Esophagus squamous epithelium (tissue), 5 donors: ENCODE measurements at places on chromosomes 6 and 20.

GRCh38 chr20:55353206-55353605 lies 652.1 kb downstream of the CBLN4 start:
- no peak for DNase-seq

DNA sequence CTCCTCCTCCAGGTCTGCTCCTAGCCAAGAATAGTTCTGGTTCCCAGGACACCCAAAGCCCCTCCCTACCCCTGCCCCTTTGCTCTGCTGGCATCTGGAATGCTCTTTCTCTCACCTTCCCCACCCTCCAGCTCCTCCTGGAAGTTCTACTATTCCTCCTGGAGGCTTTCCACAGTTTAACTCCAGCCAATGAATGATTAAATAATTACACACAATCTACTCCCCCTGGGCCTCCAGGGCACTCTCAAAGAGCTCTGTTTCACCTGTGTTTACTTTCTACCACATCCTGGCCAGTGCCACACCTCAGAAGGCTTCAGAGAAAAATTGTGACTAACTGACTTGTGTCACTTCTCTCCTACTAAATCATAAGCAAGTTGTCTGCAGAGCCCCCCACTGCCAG lies 36.2 kb downstream of the GCM1 start:
- DNase-seq, result no peak

GRCh38 chr6:75223428-75223827 lies 17.6 kb upstream of the COL12A1 start:
- DNase-seq, result no peak

- no peak for DNase-seq
Measured at GRCh38 chr6:9515633-9516606, 899.0 kb downstream of the TFAP2A start.

- DNase-seq, result no peak
Measured at GRCh38 chr20:25340380-25340779, 50.3 kb downstream of the ABHD12 start.

DNA sequence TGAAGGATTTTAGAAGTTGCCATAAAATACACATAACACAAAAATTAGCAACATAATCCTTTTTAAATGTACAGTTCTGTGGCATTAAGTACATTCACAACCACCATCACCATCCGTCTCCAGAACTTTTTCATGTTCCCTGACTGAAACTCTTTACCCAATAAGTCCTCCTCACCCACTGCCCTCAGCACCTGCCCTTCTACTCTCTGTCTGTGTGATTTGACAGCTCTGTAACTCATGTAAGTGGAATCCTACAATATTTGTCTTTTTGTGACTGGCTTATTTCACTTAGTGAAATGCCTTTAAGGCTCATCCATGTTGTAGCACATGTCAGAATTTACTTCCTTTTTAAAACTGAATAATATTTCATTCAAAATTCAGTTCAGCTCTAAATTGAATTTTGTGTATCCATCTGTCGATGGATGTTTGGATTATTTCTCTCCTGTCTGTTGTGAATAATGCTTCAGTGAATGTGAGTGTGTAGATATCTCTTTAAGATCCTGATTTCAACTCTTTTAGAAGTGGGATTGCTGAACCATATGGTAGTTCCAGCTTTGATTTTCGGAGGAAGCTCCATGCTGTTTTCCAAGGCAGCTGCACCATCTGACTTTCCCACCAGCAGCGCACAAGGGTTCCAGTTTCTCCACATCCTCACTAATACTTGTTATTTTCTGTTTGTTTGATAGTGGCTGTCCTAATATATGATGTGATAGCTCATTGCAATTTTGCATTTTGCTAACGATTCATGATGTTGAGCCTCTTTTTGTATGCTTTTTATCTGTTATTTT lies 4.2 kb downstream of the ENTPD6 start:
- no peak for DNase-seq

DNA sequence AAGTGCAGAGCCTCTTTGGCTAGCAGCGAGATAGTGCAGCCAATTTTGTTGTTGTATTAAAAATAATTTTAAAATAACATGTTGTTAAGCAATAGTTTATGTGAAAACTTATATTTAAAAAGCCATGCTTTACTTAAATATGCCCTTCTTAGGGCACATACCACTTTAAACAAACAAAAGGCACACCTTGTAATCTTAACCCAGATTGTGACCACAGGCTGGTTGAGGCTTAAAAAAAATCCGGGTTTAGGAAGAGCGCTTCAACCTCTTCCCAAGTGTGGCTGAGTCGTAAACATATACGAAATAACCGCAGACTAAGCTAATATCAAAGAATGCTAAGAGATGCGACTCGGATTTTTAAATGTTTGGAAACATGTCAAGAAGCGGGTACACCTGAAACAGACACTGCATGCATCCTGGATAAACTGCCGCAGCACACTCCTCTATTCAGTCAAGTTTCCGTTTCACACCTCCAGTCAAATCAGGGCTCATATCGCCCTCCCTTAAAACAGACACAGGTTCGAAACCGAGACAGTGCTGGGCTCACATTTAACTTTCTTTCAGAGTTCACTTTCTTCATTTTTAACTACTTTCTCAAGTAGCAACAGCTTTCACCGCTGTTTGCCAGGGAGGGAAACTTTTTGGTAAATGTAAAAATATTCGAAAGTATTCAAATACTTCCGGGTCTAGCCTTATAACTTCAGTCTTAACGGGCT lies 1.5 kb downstream of the DEK start:
- DNase-seq, result no peak

DNA sequence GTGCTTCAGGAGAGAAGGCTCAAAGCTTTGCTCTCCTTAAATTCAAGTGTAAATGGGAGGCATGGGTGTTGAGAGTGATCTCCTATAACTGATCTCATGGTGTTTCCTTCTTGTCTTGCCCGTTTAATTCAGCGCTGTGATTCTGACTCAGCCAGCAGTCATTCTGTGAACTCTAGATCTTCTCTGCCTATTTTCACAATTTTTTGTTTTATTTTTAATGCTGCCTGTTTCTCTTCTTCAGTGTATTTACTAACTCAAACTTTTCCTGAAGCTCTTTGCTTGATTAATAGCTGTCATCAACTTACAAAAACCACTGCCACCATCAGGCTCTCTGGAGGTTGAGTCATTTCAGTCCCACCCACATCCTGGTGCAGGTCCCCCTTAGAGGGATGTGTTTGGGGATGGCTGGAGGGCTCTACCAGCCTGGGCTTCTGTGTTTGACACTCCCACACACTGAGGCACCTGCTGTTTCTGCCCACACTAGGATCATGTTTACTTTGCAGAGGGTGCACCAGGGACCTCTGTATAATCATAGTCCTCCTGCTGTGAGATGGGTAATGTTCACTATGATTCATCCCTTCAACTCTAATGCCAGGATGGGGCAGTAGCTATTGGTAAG lies 94.0 kb downstream of the SHLD1 start:
- DNase-seq, result no peak
